AG04450 (cell line): ENCODE measurements at places on chromosomes 12 and 14.

- DNase-seq: no peak
Observed at GRCh38 chr14:92597906-92598905, 84.6 kb downstream of the RIN3 start.

- no peak for DNase-seq
Observed at GRCh38 chr14:39451811-39452210, 19.6 kb upstream of the FBXO33 start.

DNA sequence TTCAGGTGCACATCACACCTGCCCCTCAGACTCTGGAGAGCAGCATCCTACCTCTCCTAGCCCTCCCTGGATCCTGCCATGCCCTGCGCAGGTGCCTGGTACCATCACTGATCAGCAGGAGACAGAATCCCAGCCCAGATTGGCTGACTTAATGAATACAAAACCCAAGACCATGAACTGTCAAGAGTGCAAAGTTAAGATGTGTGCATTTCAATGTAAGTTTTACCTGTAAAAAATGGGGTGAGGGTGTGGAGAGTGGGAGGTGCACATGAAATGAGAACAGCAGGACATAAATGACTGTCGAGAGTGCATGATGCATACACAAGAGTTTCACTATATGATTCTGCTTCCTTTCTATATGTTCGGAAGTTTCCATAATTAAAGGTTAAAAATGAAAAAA is 57.9 kb upstream of the GPR68 start:
- DNase-seq: no peak

DNA sequence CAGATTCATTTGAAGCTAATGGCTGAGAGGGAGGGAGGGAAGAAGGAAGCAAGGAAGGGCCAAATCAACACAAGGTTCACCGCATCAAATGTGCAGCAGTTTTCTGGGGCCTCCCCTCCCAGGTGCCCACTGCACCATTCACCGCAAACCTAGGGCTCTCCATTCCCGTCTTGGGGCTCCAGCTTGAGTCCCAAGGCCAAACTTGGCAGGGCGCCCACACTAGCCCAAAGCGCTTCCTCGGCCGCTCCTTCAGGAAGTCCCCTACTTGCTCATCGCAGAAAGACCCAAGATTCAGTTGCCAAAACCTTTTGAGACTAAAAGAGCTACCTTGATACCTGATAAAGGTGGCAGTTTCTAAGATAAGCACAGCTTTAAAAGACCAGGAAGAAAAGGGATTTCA is 140.5 kb upstream of the FKBP4 start:
- no peak for DNase-seq

- DNase-seq: no peak
Observed at GRCh38 chr12:52155048-52155868, 36.6 kb downstream of the KRT80 start.

DNA sequence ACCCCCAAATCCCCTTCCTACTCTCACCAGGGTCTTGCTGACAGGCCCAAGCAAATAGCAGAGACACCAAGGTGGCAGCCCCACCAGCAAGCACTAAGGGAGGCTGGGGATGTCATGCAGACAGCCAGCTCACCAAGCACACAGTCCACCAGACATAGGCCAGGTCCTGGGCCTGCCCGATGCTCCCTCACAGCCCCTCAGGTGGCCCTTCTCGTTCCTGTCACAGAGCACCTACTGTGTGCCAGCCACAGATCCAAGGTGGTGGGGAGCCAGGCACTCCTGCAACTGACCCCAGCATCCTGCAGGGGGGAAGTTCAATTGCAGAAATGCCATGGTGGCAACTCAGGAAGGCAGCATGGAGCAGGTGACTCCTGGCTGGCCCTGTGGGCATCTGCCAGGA is 60.5 kb upstream of the PNMA1 start:
- DNase-seq: no peak

- DNase-seq: peak; percentile 66
Observed at GRCh38 chr12:2076196-2076570, 23.4 kb downstream of the CACNA1C start.

DNA sequence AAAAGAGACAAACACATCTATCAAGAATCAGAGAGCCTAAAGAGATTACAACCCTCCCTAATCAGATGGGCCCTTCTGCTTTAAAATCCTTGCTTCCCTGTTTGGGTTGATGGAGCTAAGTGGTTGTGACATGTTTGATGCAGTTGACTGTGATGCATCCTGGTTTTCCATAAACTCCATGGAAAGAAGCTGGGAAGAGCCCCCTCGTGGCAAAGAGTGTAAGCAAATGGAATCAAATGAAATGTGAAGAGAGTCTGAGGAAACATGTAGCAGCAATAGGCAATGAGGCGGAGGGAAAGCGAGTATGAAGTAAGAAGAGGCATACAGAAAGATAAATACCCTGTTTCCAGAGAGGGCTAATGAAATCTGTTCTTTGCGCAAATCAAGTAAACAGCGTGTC is 70.4 kb upstream of the SLCO1C1 start:
- no peak for DNase-seq

GRCh38 chr14:69042787-69043444 is 63.8 kb upstream of the ACTN1 start:
- DNase-seq: no peak

- no peak for DNase-seq
Observed at GRCh38 chr12:125981610-125982253, 916.5 kb downstream of the AACS start.

- DNase-seq: no peak
Observed at GRCh38 chr14:24059841-24060388, 8.1 kb downstream of the CARMIL3 start.

- DNase-seq: no peak
Observed at GRCh38 chr14:64053694-64054669, 201.2 kb downstream of the SYNE2 start.

DNA sequence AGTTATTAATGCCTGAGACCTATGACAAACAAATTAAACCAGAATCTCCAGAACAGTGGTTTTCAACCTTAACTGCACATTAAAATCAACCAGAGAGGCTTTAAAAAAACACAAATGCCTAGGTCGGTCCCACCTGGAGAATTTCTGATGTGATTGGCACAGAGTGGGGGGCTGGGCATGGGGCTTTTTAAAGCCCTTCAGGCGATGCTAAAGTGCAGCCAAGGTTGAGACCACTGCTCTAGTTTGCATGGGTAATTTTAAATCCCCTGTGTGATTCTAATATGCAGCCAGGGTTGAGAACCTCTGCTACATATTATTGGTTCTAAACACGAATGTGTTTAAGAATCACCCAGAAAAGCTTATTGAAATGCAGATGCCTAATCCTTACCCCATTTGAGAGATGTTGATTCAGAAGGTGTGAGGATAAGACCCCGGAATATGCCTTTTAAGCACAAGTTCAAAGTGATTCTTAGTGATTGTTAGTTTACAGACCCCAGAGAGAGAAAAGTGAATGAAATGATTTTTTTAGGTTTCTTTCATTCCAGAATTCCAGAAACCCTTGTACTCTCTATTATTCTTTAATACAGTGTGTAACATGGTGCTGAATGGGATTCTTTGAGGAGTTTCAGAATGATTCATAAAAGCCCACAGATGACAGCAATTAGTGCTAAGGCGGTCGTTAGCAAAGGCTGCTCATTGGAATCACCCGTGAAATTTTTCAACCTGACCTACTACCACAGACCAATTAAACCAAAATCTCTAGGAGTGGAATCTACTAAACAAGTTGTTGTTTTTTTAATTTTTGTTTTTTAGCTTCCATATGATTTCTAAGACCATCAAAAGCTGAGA is 44.9 kb downstream of the LIN7A start:
- DNase-seq: no peak

DNA sequence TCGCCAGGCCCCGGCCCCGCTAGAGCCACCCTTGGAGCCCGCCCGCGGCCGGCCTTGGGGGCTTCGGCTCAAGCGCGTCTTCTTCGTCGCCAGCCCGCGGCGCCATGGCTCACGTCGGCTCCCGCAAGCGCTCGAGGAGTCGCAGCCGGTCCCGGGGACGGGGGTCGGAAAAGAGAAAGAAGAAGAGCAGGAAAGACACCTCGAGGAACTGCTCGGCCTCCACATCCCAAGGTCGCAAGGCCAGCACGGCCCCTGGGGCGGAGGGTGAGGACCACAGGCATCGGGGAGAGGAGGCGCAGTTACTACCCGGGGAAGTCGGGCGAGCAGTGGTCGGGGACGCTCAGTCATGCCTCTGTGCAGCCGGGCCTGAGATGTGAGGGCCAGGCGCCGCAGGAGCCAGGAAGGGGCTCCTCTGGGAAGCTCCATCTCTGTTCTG is 573 bp downstream of the ARL6IP4 start:
- DNase-seq: no peak
